ENCODE measurements at places on chromosomes 3 and 15.

- DNase-seq: no peak
Measured at GRCh38 chr3:38129058-38129457, 7.9 kb downstream of the ACAA1 start.

DNA sequence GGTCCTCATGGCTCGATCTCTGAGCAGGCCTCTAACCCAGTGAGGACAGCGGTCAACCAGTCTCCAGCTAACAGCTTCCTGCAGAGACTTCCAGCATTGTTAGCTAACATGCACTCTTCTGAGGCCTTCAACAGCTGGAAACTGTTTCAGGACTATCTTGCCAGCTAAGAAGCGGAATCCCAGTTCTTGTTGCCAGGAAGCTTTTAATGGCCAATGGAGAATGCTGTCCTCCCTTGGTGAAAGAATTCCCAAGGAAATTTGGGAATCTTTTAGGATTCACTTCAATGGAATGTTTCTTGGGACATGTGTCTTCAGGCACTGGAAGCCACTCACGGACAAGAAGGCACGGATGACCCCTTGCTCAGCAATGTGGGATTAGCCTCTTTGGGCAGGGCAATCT, 91.7 kb downstream of the CEMIP start:
- DNase-seq: no peak

DNA sequence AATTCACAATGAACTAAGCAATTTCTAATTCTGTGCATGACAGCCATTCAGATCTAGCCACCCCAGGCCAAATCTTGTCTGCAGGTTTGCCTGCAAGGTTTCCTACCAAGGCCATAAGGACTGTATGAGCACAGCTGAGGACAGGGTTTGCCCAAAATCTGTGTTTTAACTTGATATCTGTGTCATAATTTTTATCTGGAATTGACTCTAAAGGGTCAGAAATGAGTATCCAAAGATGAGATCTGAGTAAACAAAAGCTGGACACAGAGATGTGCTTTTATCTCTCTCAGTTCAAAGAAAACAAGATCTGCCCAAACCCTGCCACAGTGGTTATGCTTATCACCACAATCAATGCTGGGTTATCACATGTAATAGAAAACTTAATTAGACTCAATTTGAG, 154.6 kb upstream of the COL8A1 start:
- no peak for DNase-seq

GRCh38 chr3:136122006-136122405, 74.1 kb downstream of the MSL2 start:
- DNase-seq: no peak

- peak; percentile 61 for DNase-seq
Measured at GRCh38 chr15:82999905-83000671, 11.4 kb downstream of the C15orf40 start.

GRCh38 chr15:32802286-32802936, 84.6 kb downstream of the GREM1 start:
- no peak for DNase-seq

DNA sequence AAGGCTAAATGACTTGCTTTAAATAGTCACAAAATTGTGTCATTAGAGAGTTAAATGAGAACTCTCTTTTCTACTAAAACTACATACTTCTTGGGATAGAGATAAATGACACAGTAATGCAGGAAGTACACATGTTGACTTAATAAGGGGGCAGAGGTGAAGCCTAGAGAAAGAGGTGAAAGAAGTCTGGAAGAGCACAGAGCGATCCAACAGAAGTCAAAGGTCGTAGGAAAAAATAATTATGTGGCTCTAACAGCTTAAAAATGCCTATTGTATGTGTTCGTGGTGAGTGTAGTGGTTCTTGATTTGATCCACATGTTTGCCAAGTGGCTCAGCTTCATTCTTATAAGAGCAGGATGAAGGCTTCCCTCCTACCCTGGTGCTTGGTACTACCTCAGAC, 61.7 kb downstream of the TMEM212 start:
- no peak for DNase-seq

- no peak for DNase-seq
Measured at GRCh38 chr15:100934166-100934565, 15.0 kb downstream of the LRRK1 start.

- no peak for DNase-seq
Measured at GRCh38 chr3:155560594-155560993, 184.3 kb downstream of the PLCH1 start.

All from GM10248 (cell line).